Heart left ventricle (tissue), 16 donors: ENCODE measurements at places on chromosomes 3 and 15. TPM values are rescaled to one million over a fixed set of nuclear protein-coding genes. Genes with fewer than 3 reads are reported as not detected.

DNA sequence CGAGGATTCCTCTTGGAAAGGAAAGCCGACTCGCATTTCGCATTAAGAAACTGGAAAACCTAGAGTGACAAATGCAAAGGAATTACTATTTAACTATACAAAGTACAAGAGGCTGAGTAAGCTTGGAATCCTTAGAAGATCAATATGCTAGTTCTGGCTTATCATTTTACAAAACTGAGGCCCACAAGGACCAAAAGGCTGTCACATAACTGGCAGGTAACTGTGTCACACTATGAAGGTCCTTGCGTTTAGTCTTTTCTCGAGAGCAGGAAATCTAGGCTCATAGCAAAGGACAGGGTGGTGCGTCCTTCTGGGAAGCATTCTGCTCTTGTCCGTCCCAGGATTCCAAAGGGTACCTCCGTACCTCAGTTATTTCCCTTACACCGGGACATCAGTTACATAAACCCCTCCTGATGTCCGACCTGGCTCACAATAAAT, 629 bp downstream of the RPL24 start:
- DNase-seq: no peak

GRCh38 chr3:11186771-11187191, 32.5 kb downstream of the HRH1 start:
- no peak for DNase-seq

DNA sequence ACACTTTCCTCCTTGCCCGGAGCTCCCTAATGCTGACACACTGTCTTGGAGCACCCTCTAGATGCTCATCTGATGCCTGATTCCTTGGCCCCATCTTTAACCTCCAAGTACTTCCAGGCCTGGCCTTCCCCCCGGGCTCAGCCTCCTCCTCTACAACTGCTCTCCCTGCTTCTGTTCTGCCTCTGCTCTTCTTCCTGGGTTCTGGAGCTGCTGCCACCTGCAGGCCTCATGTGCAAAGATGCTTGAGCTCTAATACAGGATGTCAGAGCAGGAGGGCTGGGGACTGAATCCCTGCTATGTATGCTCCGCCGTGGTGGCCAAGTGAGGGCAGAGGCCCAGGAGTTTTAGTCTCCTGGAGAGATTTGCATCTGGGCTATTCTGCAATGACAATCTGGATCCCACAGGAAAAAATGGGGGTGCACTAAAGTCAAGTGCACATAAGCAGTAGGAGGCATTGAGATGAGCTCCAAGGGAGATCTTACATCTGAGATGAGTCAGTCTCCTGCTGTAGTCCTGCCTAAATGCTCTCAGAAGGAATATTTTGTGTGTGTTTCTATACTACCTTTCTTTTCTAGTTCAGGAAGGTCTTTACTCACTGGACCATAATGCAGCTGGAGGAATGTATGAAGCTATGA, 296.3 kb downstream of the UACA start:
- DNase-seq: no peak

DNA sequence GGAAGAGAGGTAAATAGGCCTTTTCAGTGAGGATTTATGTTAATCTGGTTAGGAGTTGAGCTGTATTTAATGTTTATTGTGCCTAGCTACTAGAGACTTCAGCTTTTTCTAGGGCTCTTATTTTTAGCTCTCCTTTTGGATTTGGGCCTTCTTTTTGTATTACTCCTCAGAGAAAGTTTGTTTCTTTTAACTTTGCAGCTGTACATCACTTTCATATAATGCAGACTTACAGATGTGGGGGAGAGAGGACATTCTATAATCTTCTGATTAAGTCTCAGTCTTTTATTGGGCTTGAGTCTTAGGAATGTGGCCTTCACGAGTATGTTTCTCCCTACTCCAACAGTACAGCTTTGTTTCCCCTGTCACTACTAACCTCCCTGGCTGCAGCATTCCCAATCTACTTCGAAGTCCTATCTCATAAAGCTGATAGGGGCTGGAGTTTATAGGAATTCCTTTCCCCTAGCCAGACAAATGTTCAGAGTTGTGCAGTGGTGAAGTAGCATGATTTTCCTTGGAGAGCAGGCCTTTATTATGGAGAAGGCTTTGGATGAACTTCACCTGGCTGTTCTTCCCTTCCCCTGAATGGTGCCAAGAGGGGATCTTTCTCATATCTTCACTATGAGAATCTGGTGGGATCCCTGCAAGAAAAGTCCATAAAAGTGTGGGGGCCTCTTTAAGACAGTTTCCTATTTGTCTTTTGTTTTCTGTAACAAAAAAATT, 82.2 kb upstream of the CBLB start:
- DNase-seq: no peak

DNA sequence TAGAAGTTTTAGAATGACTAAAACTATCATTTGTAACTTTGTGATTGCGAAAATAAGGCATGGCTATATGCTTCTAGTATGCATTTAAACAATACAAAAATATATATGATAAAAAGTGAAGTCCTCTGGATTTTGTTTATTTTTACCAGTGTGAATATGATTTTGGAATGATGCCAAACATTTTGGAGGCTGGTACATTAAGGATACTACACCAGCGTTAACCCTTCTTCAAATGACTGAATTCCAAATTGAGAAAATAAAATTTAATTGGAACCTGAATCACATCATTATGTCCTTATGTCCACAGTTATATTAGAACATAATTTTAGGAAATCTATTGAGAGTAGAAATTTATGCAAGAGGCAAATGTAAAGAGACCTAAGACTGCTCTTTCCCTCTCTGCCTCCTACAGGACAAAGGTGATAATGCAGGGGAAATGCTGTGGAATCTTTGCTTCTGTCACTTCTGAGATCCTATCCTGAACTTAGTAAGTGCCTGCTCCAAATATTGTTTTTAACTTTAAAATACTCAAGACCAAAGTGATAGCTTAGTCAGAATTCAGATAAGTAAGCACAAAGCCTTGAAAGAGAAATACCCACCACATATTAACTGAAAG, 121.1 kb upstream of the NANOGP8 start:
- no peak for DNase-seq

GRCh38 chr3:36215241-36215640, 165.1 kb upstream of the STAC start:
- no peak for DNase-seq

- DNase-seq: no peak
These were observed 8.6 kb upstream of the STX19 start for GRCh38 chr3:94036909-94037507.

- DNase-seq: no peak
These were observed 414.8 kb downstream of the LPP start for GRCh38 chr3:188568736-188569135.

DNA sequence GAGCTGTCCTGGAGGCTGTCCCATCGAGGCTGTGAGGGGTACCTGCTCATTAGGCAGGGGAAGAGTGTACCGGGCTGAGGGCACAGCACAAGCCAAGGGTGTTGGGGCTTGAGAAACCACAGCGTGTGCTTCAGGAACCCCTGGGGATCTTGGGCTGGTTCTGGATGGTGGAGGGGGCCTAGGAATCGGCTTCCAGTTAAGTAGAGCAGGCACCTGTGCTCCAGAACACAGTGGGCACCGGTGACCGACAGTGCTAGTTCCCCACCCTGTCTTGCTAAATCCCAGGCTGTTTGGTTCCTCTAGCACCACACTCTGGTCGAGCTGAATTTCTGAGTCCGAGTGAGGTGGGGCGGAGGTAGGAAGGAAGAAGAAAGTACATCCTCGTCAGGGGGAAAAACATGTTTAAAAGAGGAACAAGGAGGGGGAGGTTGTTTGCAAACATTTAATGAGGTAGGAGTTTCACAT, 29.1 kb downstream of the SLC6A6 start:
- no peak for DNase-seq

GRCh38 chr15:33968224-33968623, at the start of gene CHRM5:
Gene CHRM5, plus strand, starts transcription at chr15:33968497. Its CDS starts 94,221 bp downstream, at chr15:34062718.
- no peak for DNase-seq

DNA sequence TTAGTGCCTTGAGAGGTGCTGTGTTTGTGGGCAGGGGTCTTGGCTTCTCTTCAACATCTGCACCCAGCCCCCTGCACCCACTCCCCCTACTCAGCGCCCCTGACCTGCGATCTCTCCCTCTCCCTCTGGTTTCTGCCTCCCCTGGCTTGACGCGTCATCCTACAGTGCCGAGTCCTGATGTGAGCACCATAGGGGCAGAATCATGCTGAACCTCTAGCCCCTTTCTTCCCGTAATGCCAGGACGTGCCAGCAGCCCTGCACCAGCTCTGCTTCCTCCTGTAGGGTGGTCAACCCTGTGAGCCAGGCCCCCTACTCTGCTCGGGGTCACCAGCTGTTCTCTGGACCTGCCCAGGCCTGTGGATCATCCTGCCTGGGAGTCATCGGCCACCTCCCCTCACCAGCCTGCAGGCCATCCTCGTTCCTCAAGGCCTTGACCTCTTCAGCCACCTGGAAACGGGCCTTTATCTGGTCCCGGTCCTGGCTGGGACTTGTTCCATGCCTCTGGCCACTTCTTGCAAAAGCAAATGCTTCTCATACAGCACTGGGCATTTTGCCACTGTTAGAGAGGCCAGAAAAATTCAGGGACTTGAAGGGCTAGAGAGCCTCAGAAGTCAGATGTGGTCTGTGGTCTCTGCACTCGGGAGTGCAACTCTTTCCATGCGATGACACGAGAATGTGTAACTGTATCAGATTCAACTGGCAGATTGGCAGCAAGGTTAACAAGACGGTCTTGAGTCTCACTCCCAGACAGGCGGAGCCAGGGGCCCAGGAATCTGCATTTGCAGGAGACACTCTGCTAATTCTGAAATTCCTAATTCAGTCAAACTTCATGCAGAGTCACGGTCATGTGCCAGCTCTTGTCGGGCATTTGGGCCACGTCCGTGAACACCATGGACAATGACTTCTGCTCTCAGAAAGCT, 16.7 kb upstream of the KLF15 start:
- no peak for DNase-seq

- peak; percentile 82 for DNase-seq
These were observed 46.5 kb downstream of the PTPN9 start for GRCh38 chr15:75532413-75533250.

GRCh38 chr15:40688932-40689799, 5.8 kb upstream of the RAD51 start:
- DNase-seq: no peak

GRCh38 chr15:70212286-70212962, 114.7 kb upstream of the TLE3 start:
- no peak for DNase-seq

DNA sequence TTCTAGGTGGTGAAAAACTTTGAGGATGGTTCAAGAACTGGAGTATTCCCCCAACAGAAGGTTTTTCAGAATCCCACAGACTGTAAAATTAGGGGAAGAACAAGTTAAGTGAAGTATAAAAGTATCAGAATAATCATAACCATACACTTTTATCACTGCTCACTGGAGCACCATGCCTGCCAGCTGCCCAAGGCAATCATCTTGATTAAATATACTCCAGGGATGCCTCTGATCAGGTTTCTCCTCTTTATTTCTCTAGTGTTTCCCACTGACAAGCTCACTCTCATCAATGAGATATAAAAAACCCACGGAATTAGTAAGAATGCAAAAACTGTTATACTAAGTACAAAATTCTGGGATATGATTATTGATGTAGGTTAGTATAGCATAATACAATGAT, 108.0 kb downstream of the STAG1 start:
- no peak for DNase-seq

- DNase-seq: no peak
These were observed 64.5 kb downstream of the TRAT1 start for GRCh38 chr3:108887121-108887520.

DNA sequence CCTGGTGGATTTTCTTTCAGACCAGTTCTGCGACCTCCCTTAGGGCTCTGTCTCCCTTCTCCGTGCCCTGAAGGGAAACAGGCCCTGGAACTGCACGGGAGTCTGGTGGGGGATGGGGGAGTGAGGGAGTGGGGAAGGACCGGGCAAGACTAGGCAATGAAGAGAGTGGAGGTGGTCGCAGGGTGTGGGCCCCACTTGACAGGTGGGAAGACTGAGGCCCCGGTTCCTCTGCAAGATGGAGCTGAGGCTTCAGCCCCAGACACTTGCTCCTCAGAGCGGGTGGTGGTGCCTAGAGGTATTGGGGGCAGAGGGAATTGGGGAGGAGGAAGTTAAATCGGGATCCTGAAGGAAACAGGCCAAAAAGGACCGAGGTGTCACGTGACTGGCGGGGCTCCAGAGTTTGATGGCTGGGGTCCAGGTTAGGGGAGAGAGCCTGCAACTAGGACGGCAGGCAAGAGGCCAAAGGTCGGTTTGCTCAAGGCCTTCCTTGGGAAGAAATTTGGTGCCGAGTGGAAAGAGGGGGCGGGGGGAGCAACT, 597 bp upstream of the CAMK1 start:
- peak; percentile 83 for DNase-seq

GRCh38 chr15:35481992-35482391, 64.0 kb downstream of the DPH6 start:
- no peak for DNase-seq

GRCh38 chr15:67178569-67179210, 75.8 kb downstream of the AAGAB start:
- DNase-seq: no peak

- DNase-seq: no peak
These were observed 5.9 kb downstream of the ARHGEF3 start for GRCh38 chr3:56795829-56796185.

The AGBL1 gene
- 0.08 TPM for total RNA-seq

The ATP1B3 gene
- 55.9 TPM for total RNA-seq

The RHOV gene
- not detected for total RNA-seq
